ENCODE measurements at places on chromosomes 3 and 15.
A peak's percentile ranks its signal among the peaks of the same experiment; 100 is the strongest.

DNA sequence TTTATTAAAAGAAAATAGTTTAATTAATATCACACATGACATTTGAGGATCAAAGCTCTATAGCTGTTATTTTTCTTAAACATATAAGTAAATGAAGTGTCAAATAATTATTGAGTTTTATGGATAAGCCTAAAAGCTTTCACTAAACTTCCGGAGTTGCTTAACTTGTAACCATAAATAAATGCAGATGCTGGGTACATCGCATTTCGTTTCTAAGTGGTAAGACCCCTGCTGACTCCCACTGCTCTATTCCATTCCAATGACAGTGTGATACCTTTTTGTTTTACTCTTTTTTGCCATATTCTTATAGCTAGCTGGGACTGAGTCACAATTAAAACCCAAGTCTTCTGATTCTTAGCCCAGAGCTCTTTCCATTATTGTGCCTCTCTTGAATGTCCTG lies 411.1 kb downstream of the SOX2 start:
- DNase-seq, result no peak

DNA sequence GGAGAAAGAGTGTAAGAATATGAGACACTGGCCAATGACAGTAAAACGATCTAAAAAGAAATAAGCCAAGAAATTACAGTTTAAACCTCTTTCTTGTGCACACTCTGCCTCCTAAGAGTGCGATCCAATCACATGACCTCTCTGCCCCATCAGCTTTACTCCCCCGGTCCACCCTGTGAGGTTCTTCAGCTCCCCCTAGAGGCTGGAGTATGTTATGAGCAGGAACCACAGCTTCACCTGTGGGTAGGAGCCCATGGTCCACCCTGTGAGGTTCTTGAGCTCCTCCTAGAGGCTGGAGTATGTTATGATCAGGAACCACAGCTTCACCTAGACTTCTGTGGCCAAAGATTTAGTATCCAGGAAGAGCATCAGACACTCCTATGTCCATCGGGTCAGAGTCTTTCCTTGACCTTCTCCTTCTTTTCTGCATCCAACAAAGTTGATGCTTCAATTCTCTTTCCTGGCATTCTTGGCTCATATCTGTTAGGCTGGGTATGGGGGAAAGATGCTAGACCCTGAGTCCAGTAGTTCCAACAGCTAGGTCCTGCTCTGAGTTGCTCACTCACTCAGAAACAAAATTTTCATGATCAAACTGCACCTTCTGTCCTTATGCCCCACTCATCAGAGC lies 164.0 kb downstream of the MINAR1 start:
- peak; percentile 91 for DNase-seq

- no peak for DNase-seq
Measured at GRCh38 chr3:150238048-150238802, 169.9 kb upstream of the TSC22D2 start.

DNA sequence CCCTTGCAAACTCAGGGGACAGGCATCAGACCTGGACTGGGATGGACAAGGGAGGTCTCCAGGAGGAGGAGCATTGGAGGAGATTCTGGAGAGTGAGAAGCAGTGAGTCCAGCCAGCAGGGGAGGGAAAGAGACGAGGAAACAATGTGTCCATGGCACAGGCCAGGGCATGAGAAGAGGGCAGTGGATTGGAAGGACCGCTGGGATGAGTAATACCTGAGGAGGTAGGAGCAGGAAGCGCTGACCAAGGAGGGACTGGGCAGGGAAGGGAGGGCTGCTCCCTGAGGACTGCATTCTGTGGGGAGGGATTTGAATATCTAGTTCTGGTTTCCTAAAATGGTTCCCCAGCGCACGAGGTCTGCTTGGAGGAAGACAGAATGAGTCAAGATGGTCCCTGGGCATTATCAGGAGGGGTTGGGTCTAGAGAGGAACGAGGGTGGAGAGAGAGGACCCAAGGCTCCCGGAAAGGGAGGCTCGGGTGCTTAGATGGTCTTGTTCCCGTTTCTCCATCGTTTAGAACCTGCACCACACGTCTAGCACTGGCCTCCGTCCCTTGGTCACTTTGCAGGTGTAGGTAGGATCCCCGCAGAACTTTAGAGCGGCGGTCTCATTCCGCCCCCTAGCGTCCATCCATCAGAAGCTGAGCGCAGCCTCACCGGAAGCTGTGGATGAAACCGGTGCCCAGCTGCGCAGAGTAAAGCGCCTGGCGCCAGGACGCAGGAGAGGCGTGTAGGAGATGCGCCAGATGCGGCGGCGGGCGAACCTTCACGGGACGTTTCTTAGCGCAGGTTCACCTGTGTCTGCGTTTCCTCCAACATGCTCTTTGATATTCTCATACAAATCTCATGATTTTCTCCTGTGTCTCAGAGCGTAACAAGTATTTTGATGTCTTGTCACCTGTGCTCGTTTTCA lies 190.7 kb upstream of the NDN start:
- peak; percentile 3 for DNase-seq

DNA sequence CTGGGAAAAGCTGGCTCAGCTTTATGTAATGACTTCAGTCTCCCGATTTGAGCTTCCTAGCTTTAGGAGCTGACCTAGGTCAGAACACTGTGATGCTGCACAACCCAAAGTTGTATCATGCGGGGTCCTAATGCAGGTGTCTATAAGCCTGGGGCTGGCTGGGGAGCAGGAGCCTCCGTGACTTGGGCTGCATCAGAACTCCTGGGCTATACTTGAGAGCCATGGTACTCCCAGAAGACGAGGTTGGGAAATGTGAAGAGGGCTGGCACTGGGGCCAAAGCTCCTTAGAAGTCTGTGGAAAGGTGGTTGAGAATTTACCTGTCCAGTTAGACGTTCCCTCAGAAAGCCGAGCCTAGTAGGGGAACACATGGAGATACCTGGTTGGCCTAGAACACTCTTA lies 57.0 kb downstream of the BSN start:
- DNase-seq, result no peak

DNA sequence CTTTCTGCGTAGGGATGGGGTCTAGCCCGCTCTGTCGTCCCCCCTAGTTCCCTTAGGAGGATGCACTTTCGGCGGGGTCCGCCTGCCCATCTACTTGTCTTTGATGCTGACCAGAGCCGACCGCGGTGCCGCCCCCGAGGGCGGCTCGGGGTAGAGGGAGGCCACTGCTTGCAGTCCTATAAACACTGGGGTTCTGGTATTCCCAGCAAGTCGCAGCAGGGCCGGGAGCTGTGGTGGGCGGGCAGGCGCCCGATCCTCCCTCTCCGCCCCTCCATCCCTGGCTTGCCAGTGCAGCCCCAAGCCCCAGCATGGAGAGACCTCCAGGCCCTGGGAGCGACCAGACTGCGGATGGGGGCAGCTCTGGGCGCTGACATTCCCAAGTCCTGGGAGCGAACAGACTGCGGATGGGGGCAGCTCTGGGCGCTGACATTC lies 830 bp downstream of the SEMA4B start:
- no peak for DNase-seq

- DNase-seq, result no peak
Measured at GRCh38 chr15:72902245-72902918, 118.8 kb upstream of the ADPGK start.

DNA sequence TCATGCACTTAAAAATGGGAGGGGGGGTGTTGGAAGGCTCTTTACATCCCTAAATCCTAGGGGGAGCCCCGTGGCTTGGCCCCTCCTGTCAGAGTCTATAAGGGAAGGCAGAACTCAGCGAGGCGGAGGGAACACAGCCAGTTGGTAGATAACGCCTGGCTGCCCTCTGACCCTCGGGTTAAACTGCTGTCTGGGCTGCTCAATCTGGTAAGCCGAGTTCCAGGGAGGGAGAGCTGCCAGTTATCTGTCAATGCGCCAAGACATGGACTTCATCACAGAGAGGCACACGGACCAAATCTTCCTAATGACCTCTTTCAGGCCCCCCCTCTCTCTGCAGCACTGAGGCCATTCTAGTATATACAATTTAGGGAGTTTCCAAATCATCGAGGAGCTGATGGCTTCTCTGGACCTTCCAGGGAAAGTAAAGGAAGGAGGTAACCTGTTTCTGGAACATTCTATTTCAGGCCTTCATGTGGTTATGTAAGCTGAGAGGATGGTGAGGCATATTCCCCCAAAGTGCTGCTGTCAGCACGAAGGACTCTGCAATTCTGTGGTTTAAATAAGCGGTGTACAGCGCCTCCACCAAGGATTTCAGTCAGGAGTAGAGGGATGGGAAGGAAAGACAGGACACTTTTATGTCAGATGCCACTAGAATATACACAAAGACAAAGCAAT lies 349.0 kb downstream of the MCTP2 start:
- no peak for DNase-seq

DNA sequence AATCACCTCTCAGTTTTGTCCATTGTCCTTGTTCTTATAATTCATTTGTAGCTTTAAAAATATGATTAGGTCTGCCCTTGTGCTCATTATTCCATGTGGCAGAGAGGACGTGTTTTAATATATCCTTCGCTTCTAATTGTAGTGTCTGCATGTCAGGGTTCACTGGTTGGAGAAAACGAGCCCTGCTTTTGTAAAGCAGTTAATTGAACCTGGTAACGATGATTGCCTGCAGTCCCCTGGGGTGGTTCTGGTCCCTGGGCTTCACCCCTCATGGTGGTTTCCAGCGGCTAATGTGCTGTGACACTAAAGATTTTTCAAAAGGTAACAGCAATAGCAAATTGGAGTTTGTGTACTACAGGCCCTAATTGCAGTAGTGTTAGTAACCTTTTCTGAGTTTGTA lies 299.6 kb downstream of the CACNA2D3 start:
- no peak for DNase-seq

GRCh38 chr15:44315126-44315525 lies 26.6 kb downstream of the GOLM2 start:
- DNase-seq, result no peak

DNA sequence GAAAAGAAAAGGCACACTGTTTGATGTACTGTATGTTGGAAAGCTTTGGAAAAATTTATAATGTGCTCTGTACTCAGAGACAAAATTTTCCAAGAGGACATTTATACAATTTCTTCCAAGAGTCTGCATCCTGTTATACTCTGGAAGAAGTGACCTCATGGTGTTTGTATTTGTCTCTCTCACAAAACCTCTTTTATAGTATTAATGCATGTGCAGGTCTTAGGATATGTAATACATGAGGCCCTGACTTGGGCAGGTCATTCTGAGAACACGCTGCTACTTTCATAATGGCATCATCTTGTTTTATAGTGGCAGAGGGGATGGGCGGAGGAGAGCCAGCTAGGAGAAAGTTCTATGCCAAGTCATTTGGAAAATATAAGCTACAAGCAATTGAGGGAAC lies 72.0 kb upstream of the P3H2 start:
- no peak for DNase-seq

GRCh38 chr3:19471138-19471537 lies 322.8 kb downstream of the KCNH8 start:
- DNase-seq, result no peak

- no peak for DNase-seq
Measured at GRCh38 chr15:85913461-85913860, 118.7 kb upstream of the KLHL25 start.

GRCh38 chr3:35263477-35263876 lies 375.8 kb upstream of the ARPP21 start:
- no peak for DNase-seq

GRCh38 chr3:13509059-13509815 lies 29.1 kb downstream of the HDAC11 start:
- DNase-seq, result no peak

GRCh38 chr15:75531041-75531450 lies 48.1 kb downstream of the PTPN9 start:
- DNase-seq, result no peak

DNA sequence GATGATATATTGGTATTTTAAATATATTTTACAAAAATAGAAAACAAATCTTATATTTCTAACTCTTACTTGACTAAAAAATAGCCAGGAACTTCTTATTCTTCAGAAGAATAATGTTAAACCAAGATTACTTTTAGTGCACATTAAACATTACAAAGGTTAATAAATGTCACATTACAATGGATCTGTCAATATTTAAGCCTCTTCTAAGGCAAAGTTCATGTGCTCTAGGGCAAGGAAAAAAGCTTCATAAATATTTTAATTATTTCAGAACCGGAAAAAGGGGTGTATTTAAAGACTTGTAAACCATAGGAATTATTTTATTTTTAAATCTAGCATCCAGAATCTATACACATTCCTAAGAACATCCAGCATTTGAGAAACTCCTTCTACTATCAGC lies 166.9 kb upstream of the ROBO2 start:
- DNase-seq, result no peak

DNA sequence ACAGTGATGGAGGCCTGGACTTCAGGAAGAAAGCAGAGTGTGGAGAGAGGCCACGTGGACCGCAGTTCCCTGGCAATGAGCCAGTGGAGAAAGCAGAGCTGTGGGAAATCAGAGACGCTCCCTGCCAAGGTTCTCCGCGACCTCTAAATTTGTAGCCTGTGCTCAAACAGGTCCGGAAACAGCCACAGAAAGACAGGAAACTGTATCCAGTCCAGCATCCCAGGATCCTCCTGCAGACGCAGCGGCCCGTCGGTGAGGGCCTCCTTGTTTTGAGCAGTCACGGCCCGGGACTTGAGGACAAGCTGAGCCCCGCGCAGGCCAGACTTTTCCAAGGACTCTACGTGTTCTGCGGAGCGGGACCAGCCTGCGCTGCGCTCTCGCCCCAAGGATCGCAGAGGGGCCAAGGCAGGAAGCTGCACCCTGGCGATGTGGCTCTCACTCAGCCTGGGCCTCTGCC lies 22.3 kb downstream of the RPSA start:
- no peak for DNase-seq

DNA sequence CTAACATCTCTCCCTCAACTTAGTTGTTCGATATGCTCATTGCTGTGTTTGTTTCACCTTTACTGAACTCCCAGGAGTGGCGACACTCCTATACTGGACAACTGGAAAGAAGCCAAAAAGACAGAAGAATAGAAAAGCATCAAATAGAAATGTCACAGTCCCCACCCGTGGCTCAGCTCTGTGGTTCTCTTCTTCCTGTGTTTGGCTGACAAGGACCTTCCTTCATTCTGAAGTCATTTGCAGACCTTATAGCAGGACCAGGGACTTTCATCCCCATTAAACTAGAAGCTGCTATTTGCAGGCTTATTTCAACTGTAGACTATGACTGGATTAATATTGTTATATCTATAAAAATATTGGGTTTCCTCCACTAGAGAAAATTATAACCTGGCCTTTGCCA lies 125.9 kb downstream of the NECTIN3 start:
- DNase-seq, result no peak

- no peak for DNase-seq
Measured at GRCh38 chr3:102443021-102443420, 8.2 kb downstream of the ZPLD1 start.

GRCh38 chr15:47366884-47367283 lies 350.4 kb upstream of the SEMA6D start:
- DNase-seq, result no peak

GRCh38 chr3:122572940-122573412 lies 4.5 kb upstream of the PARP15 start:
- DNase-seq, result peak; percentile 44

- DNase-seq, result no peak
Measured at GRCh38 chr15:66705277-66706146, 3.5 kb downstream of the SMAD6 start.

DNA sequence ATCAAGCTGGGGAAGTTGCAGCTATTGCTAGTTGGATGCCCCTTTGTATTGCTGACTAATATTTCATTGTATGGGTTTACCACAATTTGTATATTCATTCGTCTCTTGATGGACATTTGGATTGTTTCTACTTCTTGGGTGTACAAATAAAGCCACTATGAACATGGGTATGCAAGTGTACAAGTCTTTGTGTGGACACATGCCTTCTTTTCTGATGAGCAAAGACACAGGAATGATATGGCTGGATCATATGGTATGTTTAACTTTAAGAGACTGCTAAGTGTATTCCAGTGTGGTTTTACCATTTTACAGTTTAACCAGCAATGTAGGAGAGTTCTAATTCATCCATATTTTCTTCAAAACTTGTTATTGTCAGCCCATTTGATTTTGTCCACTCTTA lies 32.2 kb downstream of the NECTIN3 start:
- DNase-seq, result no peak
